ENCODE measurements at places on chromosomes 16 and 17.

DNA sequence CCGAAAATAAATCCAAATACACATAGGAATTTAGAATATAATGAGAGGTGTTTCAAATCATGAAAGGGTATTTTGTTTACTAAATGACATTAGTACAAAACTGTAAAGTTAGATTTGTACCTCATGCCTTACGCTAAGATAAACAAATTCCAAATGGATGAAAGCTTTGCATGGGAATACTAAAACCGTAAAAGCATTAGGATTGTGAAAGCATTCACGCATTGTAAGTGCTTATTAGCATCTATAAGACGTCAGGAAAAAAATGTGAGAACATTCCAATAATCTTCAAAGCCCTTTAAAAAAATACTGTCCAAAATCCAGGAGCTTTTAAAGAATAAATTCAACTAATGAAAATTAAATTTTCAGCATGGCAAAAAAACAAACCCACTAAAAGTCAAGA lies 24.8 kb upstream of the ALOX15 start:
- DNase-seq = no peak

DNA sequence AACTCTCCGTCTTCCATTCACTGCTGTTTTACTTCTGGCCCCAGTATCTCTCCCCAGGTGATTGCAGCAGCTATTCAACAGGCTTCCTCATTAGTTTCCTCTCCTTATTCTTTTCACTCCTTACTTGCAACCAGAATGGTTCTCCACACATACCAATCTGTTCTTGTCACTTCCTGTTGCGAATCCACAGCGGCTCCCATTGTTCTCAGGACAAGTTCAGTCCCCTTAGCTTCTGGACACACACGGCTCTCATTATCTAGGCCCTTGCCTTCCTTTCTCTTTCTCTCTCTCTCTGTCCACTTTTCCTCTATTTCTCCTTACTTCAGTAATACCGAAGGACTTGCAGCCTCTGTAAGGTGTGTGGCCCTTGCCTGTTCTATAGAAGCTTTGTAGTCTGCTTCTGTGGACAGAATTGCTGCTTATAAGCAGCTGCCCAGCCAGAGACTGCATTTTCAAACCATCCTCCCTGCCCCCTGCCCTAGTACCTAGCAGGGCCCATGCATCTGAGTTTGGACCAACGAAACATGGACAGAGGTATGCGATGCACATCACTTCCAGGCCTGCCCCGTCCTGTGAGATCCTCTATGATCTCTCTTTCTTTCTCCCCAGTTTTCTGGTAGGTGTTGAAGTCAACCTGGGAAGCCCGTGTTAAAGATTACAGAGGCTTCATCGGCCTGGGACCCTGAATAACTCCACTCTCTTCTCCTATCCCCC lies 45.7 kb downstream of the VAT1L start:
- no peak for DNase-seq

- no peak for DNase-seq
Measured at GRCh38 chr17:33234930-33235685, 58.0 kb downstream of the ASIC2 start.

DNA sequence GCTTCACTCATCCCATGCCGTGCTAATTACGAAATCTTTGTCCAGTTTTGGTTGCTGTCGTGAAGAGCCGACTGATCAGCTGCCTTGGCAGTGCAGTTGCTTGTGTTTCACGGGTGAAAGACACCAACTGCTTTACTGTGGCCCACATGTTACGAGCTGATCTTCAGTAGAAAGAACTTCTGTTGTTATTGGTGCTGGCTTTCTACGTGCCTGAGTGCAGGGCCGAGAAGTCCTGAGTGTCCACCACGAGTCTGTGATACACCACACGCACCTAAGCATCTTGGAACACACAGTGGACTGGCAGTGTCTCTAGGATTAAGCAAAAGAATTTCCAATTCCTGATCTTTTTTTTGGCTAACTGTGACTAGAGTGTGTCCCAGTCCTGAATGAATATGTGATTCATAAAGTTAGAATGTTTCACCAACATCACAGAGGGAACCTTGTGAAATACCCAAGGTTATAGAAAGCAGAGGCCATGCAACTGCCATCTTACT lies 70.4 kb upstream of the CLEC18A start:
- no peak for DNase-seq

DNA sequence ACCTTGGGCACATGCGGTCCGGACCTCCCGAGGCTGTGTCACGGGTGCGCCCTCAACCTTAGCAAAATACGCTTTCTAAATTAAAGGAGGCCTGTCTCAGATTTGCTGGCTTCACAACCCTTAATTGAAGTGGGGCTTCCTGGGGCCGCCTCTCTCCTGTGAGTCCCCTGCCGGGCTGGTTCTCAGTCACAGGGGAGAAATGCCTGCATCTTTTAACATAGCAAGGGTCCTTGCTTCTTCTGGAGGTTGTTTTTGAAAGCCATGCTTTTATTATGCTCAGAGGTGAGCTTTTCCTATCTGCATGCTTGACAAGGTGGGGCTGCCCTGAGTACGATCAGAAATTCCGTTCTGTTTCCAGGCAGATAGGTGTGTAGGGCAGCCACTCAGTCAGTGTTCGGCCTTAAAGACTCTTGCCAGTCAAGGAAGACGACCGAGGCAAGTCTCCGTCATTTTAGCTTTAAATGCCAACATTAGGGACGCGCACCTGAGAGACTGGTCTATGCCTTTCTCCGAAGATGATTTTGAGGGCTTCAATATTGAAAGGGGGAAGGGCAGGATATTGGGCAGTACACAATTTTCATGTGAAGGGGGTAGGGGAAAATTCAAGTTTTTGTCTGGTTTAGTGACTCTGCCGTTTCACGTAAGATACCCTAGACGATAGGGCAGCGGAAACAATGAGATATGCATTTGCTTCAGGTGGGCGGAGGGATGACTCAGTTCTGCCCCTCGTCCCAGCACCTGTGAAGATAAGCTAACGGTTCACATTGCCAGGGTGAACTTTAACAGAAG lies 5.5 kb upstream of the SLC7A5 start:
- DNase-seq = no peak

DNA sequence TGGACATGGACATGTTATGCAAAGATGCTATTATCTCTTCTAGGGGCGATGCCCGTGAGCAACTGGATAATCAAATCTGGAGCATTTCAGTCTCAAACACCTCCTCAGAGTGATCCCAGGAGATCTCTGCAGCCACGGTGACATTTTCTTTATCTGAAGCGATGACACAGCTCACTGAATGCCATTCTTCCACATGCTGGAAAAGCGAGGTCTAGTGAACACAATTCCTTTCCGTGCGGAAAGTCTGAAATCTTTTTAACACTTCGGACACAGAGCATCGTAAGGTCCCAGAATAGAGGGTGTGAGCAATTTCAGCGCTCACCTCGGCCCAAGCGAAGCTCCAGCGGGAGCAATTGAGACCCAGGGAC lies 531 bp upstream of the HASPIN start:
- no peak for DNase-seq

GRCh38 chr17:75909051-75909811 lies 4.5 kb upstream of the MRPL38 start:
- DNase-seq = no peak

- no peak for DNase-seq
Measured at GRCh38 chr16:11315510-11315909, 29.7 kb upstream of the RMI2 start.

GRCh38 chr17:4934173-4934979 lies 2.3 kb downstream of the GP1BA start:
- DNase-seq = no peak

- no peak for DNase-seq
Measured at GRCh38 chr17:42525221-42525620, 10.8 kb upstream of the NAGLU start.

GRCh38 chr17:76578376-76578775 lies 7.3 kb downstream of the ST6GALNAC2 start:
- no peak for DNase-seq

DNA sequence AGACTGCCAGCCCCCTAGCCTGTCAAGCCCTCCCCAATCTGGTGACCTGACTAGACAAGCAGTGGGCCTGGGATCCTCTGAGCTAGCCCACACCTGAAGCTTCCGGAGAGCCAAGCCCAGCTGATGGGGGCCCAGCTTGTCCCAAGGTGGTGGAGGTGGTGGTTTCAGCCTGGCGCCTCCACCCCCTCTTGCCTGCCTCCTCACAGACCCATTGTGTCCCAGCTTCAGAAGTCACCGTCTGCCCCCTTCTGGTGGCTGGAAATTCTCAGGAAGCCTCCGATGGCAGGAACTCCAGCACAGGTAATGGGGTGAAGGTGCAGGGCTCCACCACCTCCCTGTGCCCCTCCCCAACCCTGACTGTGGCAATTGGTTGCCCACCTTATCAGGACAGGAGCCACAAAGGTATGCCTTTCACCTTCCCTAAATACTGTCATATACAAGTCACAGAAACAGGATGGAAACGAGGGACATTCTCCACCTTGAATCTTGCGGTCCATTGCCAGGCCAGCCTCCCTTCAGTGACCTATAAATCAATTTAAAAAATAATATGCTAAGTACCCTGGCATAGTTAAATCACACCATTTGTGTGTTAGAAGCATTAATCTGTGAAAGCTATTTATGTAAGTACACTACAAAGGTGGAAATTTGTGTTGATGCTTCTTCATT lies 66.0 kb upstream of the ZNF423 start:
- DNase-seq = no peak

GRCh38 chr16:73304008-73304774 lies 256.3 kb upstream of the ZFHX3 start:
- no peak for DNase-seq

GRCh38 chr16:74224828-74225612 lies 71.6 kb upstream of the PSMD7 start:
- DNase-seq = no peak

DNA sequence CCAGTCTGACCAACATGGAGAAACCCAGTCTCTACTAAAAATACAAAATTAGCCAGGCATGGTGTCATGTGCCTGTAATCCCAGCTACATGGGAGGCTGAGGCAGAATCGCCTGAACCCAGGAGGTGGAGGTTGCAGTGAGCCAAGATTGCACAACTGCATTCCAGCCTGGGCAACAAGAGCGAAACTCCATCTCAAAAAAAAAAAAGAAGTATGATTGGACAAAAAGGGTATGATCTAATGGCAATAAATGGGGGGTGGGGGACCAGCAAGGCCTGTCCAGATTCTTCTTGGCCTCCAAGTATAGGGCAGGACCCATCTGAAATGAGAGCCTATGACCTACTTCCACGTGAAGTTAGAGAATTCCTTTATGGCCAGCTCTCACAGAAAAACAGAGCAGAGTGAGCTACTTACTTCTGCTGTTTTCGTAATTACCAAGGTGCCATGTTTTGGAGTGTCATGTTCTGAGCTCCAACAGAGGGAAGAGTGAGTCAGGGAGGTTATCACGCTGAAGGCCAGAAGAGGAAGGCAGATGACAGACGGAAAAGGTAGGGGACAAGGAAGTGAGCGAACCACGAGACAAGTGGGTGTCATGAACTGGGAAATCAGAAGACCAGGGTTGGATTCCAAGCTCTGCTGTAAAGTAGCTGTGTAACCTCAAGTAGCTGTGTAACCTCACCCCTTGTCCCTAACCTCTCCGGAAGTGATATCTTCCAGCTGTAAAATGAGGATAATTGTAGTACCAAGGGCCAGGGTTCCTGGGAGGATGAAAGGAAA lies 3.6 kb upstream of the ZMYND15 start:
- no peak for DNase-seq

GRCh38 chr17:48344251-48344650 lies 85.8 kb downstream of the SKAP1 start:
- no peak for DNase-seq

- no peak for DNase-seq
Measured at GRCh38 chr16:68289621-68290329, 21.0 kb downstream of the SLC7A6OS start.

DNA sequence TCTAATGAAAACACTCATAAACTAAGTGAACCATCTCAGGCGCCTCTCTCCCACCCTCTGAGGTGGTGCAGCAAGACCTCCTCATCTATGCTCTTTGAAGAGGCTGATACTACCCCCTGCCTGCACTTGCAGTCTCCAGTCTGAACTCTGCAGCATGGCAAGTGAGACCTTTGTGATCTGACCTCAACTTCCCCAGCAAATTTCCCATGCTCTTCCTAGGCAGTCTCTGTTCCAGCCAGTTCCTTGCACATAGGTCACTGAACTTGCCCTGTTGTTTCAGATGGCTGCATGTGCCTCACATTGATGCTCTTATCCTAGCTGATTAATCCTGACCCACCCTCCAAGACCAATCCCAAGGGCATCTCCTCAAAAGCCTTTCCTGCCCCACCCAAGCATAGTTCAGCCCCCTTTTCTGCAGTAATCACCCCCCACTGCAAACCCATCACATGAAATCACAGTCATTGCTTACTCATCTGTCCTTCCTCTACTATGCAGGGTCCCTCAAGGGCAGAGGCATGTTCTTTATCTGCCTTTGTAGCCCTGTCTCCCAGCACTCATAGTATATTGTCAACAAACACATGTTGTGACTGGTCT lies 42.0 kb downstream of the TBX21 start:
- no peak for DNase-seq

GRCh38 chr17:55545806-55546205 lies 34.6 kb upstream of the SMIM36 start:
- DNase-seq = no peak

- no peak for DNase-seq
Measured at GRCh38 chr17:34865716-34866115, 95.5 kb downstream of the CCT6B start.

DNA sequence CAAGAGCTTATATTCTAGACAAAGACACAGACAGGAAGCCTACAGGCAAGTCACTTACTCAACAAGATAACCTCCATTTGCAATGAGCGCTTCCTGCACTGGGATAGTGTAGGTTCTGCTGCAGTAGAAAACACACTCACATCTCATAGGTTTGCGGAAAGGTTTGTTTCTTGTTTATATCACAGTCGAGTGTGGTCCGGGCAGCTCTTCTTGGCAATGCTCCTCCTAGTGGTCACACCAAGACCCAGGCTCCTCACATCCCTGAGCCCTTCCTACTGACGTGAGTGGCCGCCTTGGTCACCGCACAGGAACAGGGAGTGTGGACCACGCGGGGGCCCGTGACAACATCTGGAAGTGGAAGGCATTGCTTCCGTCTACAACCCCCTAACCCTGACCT lies 48.0 kb upstream of the RBFOX3 start:
- DNase-seq = no peak

- DNase-seq = no peak
Measured at GRCh38 chr17:78568494-78569115, 8.6 kb downstream of the DNAH17 start.

DNA sequence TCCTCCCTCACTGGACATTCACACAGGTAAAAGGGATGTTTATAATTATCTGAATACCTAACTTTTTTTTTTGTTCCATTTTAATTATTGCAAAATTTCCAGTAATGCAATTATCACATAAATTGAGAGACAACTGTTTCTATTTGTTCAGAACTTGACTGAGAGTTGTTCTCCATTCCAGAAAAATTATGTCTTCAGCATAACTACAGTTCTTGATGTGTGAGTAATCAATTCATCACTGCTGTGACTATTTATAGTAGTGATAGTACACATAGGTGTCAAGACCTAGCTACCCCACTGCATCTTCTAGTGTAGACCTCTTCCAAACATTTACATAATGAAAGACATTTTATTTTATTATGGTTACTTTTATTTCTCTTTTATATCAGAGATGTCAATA lies 5.8 kb upstream of the TNRC6A start:
- DNase-seq = no peak

DNA sequence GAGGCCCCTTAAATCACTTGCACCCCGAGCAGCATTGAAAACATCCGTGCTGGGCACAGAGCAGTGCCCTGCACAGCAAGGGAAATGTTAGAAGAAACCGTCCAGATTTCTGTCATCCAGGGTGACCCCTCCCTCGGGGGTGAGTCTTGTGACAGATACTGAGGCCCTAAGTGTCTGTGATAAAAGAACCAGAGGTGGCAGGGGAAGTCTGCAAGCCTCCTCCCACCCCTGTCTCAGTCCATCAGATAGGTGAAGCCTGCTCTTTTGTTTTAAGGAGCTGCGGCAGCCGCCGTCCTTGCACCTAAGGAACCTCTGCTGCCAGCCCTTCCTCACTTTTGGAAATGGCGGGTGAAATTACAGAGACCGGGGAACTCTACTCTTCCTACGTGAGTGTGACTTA lies 845 bp upstream of the NAT9 start:
- no peak for DNase-seq
